Esophagus mucosa (tissue), 1 donor: ENCODE measurements at places on chromosomes 12 and 14. TPM values are rescaled to one million over a fixed set of nuclear protein-coding genes. Genes with fewer than 3 reads are reported as not detected.

- no peak for ATAC-seq
Observed at GRCh38 chr12:108517288-108518100, 2.4 kb downstream of the FICD start.

Gene RAD9B
- 0.44 TPM for total RNA-seq

Gene P2RX2
- total RNA-seq, result not detected

Gene DBX2
- total RNA-seq, result not detected

Gene LRRC43
- total RNA-seq, result 0.12 TPM

DNA sequence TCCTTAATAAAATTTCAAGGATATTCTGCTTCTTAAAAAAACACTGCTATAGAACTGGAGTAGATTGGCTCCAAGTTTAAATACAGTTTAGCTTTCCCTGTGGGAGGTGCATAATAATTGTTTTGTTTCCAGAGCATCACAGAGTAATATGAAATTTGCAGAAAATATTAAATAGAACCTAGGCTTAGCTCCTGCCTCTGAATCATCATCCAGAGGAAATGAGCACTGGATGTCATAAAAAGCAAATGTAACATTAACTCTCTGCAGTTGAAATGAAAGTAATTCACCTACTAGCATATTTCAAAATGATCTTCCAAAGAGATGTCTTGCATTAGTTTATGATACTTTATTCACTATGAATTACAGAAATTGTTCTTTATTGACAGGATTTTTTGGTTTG is 769.8 kb downstream of the C12orf50 start:
- no peak for ATAC-seq
